ENCODE measurements at places on chromosomes 12 and 14. TPM values are rescaled to one million over a fixed set of nuclear protein-coding genes. Genes with fewer than 3 reads are reported as not detected.

DNA sequence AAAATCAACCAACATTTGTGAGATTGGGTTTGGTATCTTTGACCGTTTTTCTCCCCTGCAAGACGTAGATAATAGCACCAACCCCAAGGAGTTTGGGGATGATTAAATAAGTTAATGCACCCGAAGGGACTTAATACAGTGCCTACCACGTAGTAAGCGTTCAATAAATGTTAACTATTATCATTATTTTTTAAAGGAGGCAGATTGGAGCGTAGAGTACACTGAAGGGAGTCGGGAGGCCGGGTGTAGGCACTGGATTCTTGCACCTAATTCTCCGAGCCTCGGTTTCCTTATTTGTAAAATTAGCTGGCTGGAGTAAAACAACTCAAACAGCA is 367 bp upstream of the FRS2 start:
- DNase-seq, result no peak

DNA sequence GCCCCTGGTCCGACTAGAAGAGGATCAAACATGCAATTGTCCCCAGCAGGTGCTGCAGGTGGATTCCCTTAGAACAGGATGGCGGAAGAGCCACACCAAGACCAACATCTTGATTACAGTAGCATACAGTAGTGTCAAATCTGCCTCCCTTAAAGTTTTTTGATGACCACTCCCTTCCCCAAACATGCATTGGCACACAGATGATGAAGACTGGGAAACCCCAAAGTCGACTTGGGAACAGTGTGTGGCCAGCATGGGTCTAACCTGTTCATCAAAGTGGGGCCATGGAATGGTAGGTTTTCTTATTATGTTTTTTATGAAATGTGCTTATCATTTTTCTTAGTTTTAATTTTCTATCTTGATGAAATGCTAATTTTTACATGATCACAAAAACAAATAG is 8.8 kb downstream of the PLXNC1 start:
- no peak for DNase-seq

- no peak for DNase-seq
These were observed 102.2 kb downstream of the TTC6 start for GRCh38 chr14:37697489-37698121.

DNA sequence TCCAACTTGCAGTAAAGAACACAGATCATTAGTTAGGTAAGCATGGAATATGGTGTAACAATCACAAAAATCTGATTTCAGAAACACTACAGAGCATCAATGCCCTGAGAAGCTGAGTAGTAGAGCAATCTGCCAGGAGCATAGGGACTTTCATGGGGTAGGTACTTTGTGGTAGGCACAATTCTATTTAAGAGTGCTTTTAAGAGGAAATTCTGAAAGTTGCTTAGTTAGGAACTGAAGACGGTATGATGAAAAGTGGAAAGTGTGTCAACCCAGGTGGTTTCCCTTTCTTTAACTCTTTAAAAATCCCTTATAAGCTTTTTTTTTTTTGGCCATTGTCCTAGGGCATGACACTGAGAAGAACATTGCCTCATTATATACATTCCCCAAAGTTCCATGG is 535.7 kb upstream of the FBXO33 start:
- DNase-seq, result no peak

GRCh38 chr14:97010491-97011160 is 213.4 kb downstream of the VRK1 start:
- peak; percentile 63 for DNase-seq

DNA sequence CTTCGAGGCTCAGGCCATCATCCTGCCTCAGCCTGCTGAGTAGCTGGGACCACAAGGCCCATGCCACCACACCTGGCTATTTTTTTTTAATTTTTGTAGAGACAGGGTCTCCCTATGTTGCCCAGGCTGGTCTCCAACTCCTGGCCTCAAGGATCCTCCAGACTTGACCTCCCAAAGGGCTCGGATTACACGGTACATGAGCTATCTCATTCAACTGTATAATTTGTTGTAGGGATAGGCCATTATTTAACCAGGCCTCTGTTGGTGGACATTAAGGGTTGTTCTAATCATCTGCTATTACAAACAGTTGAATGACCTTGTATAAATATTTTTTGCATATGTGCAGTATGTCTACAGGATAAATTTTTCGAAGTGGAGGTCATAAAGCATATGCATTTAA is 9.0 kb downstream of the KIF5A start:
- DNase-seq, result no peak

- peak; percentile 61 for DNase-seq
These were observed 53.0 kb downstream of the IFNG-AS1 start for GRCh38 chr12:68042212-68042699.

- peak; percentile 85 for DNase-seq
These were observed 17.1 kb downstream of the ACTN1 start for GRCh38 chr14:68961781-68962584.

DNA sequence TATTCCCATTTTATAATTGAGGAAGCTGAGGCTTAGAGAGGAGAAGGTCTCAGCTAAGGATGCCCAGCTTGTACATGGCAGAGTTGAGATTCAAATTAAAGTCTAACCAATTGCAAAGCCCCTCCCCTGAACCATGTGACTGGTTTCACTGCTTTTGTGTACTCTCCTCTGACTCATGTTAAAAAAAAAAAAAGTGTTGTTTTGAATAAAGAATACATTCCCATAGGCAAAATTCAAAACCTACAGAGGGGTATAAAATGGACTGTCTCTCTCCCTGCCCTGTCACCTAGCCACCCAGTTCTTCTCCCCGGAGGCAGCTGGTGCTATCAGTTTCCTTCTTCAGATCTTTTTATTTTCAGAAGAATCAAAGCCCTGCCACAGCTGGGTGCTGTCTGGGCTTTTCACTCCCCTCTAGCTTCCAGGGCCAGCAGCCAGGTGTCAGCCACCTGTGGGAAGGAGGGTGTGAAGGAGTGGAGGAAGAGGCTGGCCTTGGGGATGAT is 5.4 kb downstream of the PSMD9 start:
- peak; percentile 87 for DNase-seq

GRCh38 chr12:44972746-44973421 is 78.0 kb downstream of the DBX2 start:
- peak; percentile 85 for DNase-seq

DNA sequence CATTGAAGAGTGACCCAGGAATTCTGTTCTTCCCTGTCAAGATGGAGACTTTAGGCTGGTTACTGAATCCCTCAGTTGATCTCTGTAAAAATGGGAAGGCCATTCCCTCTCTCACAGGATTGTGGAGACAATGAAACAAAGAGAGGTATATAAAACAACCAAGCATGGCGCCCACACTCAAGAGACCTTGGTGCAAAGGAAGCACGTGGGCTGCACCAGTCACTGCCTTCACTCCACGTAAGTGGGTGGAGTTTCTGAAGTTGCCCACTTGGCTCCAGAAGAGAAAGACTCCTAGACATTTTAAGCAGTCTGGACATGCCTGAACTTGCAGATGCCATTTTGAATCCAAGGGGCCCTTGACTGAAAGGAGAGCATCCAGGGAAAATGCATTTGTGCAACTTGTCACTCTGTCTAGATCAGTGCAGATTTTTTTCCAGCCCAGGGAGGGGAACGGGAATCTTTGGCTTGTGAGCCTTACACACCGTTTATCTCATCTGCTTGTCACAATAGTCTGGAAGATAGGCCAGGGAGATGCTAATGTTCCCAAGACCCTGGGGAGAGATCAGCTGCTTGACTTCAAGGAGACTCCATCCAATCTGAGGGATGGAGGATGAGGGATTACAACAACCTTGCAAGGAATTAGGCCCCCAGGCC is 96.9 kb upstream of the TBX3 start:
- DNase-seq, result no peak

GRCh38 chr12:130983328-130984017 is 29.8 kb downstream of the ADGRD1 start:
- DNase-seq, result peak; percentile 28

The ESRRB gene
- total RNA-seq, result 1.0 TPM

The SPTSSA gene
- total RNA-seq, result 28.5 TPM

All from endodermal cell (in vitro differentiated cells).